ENCODE measurements at places on chromosomes 3 and 15. TPM values are rescaled to one million over a fixed set of nuclear protein-coding genes. Genes with fewer than 3 reads are reported as not detected.

- no peak overlapping the region for H3K4me3 ChIP-seq
- H3K27ac ChIP-seq: no peak overlapping the region
- DNase-seq: no peak
- H3K36me3 ChIP-seq: no peaks in the 10 kb centered on the region
- no peaks in the 10 kb centered on the region for H3K27me3 ChIP-seq
Observed at GRCh38 chr3:8984526-8984925, 21.3 kb upstream of the RAD18 start.

DNA sequence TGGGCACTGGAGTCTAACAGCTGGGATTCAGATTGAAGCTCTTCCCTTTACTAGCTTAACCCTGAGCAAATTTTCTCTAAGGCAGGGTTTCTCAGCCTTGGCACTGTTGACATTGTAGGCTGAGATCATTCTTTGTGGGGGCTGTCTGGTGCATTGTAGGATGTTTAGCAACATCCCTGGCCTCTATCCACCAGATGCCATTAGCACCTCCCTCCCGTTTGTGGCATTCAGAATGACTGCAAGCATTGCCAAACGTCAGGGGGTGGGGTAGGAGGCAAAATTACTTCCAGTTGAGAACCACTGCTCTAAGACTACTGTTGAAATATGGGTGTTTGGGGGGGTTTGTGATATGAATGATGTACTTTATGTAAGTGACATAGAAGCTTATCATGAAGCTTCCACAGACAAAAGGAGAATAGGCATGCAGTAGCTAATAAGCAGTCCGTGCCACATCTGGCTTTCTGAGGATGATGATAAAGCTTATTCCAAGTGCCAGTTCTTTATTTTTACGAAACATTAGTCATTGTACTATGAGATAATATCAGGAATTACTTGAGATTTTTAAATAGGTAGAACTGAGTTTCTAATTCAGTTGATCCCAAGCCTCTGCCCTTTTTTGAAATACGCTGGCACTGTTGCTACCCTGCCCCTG lies 39.3 kb downstream of the NKIRAS1 start:
- peaks cover 65% of the 10 kb centered on the region for H3K4me1 ChIP-seq
- H3K4me3 ChIP-seq: no peak overlapping the region
- no peaks in the 10 kb centered on the region for H3K27me3 ChIP-seq
- DNase-seq: no peak
- no peak overlapping the region for H3K27ac ChIP-seq
- H3K36me3 ChIP-seq: peaks cover 9% of the 10 kb centered on the region

DNA sequence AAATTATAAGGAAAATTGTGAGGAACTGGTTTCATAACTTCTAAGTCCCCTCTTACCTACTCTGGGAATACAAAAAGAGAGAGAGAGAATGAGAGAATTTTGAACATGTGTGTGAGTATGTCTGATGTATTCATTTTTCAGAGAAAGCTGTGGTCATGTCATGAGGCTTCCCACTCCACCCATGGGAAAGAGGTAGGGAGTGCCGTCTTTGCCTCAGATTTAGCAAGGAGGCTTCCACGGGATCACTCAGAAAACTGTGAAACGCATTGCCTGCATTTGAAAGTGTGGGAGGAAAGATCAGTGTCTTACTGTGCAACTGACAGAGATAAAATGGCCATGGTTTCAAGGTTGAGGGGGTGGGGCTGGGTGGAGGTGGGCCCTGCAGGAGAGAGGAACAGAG lies 331.5 kb upstream of the CTNNB1 start:
- H3K27ac ChIP-seq: no peak overlapping the region
- no peaks in the 10 kb centered on the region for H3K27me3 ChIP-seq
- H3K4me3 ChIP-seq: no peak overlapping the region
- no peak for DNase-seq

The ACP3 gene
- total RNA-seq: 1.8 TPM

The PTX3 gene
- total RNA-seq: 2.1 TPM
